ENCODE measurements at places on chromosomes 6 and 20. TPM values are rescaled to one million over a fixed set of nuclear protein-coding genes. Genes with fewer than 3 reads are reported as not detected.

PPP1R14C gene
- total RNA-seq = 0.27 TPM

DNA sequence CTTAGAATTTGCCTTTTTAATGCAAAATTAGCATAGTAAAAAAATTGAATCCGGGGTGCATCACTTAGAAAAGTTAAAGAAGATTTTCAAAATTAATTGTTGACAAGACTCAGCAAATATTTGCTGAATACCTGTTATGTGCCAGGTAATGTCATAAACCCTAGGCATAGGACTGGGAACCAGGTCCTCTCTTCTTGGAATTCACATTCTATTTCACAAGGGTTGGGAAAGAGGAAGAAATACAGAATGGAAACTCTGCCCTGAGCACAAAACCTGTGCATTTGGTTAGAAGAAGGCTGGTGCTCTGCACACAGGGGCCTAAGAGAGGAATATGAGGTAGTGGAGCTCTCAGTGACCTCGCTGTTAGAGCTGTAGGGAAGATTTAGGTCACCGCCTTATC lies 573.8 kb upstream of the AGPAT4 start:
- DNase-seq = no peak

DNA sequence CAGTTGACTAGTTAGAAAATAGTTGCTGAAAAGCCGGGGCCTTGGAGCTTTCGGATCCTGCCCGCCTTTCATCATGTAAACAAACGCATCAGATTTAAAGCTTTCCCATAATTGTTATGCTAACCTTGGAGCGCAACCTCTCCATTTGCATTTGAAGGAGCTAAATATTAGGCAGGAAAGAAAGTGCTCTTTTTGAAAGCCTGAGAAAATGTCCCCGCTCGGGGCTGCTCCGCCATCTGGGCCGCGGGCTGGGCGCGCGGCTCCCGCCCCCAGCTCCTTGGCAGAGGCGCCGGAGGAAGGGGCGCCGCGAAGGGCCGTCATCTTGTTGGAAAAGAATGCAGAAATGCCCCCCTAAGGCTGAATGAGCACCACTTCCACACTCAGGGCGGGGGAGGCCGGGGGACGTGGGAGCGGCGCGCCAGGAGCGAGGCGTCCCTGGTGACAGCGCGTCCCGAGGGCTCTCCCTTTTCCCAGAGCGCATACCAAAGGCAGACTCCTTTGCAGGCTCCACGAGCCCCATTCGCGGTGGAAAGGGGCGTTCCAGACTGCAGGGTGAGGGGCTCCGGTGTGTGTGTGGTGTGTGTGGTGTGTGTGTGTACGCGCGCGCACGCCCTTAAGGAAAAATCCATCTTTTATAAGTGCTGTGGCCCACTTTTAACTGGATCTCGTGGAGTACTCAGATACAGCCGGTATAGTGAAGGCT lies 145.6 kb upstream of the ID4 start:
- no peak for DNase-seq

SIRPA gene
- 55.5 TPM for total RNA-seq

MYBL2 gene
- 0.40 TPM for total RNA-seq

CALHM5 gene
- 5.3 TPM for total RNA-seq

- no peak for DNase-seq
Measured at GRCh38 chr6:70151616-70152015, 151.3 kb downstream of the COL9A1 start.

DNA sequence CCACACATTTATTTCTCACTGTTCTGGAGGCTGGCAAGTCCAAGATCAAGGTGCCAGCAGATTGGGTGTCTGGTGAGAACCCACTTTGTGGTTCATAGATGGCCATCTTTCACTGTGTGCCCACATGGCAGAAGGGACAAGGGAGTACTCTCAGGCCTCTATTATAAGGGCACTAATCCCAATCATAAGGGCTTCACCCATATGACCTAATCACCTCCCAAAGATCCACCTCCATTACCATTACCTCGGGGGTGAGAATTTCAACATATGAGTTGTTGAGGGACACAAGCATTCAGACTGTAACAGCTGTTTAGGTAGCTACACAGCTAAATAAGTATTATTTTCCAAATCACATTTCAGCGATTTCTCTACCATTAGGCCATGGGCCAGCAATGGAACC lies 2.5 kb upstream of the PRND start:
- no peak for DNase-seq

DNA sequence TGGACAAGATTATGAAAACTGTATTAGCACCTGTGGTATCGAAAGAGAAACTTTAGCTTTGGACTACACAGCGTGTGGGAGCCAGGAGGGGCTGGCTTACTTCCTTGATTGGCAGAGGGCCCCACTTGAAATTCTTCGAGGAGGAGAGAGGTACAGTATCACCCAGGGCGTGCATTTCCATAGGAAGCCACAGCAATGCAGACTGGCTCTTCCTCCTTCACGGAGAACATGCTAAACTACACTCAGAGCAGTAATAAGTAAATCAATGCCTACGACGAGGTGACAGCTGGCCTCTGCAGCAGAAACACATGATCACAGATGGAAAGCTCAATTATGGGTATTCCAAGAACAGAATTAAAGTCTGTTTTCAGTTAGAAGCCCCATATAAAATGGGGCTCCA lies 44.2 kb downstream of the MYLK4 start:
- DNase-seq = no peak

DNA sequence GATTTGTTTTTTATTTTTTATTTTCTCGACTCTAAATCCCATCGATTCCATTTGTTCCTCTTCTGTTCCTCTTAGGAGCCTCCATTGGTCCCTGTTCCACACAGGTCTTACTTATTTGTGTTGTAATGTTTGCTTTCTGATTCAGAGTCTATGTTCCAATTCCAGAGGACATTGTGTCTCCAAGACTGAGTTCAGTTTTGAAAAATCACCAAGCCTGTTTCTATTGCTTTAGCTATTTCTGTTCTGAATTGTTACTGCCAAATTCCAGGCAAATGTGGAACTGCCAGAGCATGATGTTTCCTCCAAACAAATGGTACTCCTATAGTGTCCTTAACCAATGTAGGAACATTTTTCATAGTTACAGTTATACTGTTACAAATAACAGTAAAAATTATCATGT lies 270.9 kb upstream of the SPTLC3 start:
- DNase-seq = no peak

DNA sequence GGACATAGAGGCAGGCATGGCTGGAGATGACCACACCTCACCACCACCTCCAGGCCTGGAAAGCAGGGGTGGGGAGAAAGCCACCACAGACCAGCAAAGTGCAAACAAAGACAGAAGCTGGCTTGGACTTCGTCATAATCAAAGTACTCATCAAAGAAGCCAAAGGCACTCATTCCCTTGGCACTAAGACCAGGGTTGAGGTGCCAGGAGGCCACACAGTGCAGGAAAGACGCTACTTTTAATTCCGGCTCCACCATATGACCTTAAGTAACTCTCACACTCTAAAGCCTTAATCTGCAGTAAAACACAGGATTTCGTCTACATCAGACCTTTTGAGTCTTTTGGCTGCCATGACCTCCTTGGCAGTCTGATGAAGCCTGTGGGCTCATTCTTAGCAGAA lies 123.1 kb downstream of the HIVEP2 start:
- DNase-seq = no peak

All from sciatic nerve (tissue), 2 donors.